HCT116 (cell line): ENCODE measurements at places on chromosomes 16 and 17.

DNA sequence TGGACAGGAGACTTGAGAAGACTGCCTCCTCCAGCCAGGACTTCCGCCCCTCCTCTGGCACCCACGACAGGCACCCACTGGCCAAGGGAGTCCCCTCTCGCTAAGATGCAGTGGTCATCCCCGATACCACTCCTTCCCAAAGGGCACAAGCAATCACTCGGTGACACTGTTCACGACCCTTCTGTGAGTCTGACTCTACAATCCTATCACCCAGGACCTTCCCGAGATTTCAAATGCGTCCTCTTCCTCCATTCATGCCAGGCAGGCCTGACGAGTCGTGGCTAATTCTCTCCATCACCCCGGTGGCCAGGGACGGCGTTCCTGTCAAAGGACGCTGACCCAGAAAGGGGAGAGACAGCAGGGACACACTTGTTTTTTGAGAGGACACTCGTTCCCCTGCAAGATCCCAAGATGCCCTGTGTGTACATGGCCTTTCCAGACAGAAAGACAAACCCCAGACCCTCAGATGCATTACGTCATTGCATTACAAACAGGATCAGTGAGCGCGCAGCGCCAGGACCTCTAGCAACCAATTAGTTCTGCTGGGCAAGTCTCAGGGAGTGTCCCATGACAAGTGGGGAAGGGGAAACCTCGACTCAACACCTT, 12.2 kb downstream of the FBXO31 start:
- no peak for DNase-seq

GRCh38 chr16:15704545-15704987, 54.5 kb downstream of the NDE1 start:
- DNase-seq: peak; percentile 39

DNA sequence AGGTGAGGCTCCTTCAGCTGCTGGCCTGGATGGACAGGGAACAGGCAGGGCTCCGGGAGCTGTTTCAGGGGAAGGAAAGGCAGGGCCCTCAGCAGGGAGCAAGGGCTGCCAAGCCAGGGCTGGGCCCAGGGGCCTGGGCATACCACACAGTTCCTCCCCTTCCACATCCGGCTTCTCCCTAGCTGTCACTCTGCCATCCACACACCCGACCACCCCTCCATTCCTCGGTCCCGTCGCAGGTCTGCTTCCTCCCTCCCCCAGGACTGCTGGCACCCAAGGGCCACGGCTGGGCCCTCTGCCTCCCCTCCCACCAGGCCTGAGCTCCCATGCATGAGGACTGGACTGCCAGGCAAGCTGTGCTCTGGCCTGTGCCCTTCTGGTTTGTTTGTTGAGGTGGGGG, 24.0 kb downstream of the CDIP1 start:
- DNase-seq: no peak

DNA sequence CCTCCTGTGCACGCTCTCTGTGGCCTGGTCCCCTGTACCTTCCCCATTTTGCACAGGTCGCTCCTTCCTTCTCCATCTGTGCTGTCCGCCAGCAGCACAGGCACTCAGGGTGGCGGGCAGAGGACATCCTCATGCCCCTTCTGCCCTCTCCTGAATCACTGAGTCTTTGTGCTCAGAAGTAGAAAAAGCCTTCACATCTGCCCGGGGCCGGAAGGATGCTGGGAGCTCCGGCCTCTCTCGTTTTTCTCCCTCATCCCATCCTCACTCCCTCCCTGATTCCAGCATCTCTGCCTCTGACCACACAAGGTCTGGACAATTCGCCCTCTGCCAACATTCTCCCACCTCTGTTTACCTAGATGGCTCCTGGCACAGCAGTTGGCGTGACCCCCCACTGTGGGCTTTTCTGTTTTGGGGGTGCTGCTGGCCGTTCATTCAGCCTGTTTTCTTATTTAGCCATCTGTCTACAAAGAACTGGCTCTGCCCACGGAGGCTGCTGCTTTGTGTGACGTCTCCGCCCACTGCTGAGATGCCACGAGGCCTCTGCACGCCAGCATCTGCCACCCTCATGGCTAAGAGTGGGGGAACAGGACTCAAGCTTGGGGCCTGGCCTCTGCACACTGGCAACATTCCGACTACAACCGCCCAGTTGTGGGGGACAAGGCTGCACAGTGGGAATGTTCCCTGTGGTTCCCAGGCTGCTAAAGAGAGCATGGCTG, 36.7 kb downstream of the SEC14L5 start:
- no peak for DNase-seq

GRCh38 chr17:13593021-13593751, 8.5 kb downstream of the HS3ST3A1 start:
- DNase-seq: no peak
